Cardiac septum (tissue), 1 donor: ENCODE measurements at places on chromosomes 7 and 10. TPM values are rescaled to one million over a fixed set of nuclear protein-coding genes. Genes with fewer than 3 reads are reported as not detected.

GRCh38 chr7:30255064-30255769 lies 29.2 kb upstream of the ZNRF2 start:
- DNase-seq, result no peak

GRCh38 chr10:69425041-69425440 lies 8.3 kb upstream of the TACR2 start:
- DNase-seq, result no peak

DNA sequence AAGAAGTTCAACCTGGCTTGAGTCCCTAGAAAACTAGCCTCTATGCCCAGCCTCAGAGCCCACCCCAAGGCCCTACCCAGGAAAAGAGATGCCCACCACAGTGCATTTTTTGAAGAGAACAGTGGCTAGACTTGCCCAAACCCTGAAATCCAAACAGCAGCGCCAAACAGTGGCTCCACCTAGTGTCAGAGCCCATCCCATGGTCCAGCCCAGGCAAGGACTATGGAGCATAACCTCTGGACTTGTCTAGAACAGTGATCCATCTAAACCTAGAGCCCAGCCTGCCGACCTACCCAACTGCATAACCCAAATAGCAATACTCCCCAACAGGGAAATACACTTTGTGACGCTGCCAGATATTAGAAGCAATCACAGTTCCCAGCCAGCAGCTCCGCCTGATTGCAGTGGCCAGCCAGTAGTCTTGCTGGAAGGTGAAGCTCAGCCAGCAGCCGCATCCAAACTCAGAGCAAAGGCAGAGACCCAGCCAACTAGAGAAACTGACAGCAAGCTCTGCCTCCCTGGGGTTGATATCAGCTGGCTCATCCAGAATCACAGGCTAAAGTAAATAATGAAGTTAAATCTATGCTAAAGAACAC lies 44.5 kb downstream of the HBP1 start:
- no peak for DNase-seq

MEOX2 gene
- 6.9 TPM for total RNA-seq

DNA sequence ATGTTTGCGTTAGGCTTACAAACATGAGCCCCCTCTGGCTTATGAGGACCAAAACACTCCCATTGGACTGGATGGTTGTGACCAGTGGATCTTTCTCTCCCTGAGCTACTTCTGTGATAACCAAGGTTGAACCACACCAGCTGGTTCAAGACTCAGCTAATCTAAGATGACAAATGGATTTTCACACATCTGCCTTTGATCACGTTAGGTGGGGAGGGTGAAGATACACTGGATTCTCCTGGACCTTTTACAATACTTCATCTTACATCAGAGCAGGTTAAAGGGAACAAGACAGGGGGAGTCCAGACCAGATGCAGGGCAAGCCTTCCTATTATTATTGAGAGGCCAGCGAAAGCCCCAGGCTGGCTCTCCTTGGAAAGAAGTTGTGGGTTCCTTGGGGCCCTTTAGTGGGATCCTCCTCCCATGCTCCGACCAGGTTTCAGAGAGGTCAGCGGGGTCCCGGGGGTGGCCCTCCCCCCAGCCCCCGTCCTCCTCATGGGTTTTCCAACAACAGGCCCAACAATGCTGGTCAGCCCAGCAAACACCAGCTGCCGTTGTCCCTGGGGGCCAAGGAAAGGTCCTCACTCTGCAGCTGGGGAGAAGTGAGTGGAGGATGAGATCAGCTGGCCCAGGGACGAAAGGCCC lies 2.8 kb downstream of the GFRA1 start:
- no peak for DNase-seq

- DNase-seq, result no peak
These were observed 8.7 kb downstream of the GNB2 start for GRCh38 chr7:100682228-100682741.

TRPV6 gene
- not detected for total RNA-seq

DNA sequence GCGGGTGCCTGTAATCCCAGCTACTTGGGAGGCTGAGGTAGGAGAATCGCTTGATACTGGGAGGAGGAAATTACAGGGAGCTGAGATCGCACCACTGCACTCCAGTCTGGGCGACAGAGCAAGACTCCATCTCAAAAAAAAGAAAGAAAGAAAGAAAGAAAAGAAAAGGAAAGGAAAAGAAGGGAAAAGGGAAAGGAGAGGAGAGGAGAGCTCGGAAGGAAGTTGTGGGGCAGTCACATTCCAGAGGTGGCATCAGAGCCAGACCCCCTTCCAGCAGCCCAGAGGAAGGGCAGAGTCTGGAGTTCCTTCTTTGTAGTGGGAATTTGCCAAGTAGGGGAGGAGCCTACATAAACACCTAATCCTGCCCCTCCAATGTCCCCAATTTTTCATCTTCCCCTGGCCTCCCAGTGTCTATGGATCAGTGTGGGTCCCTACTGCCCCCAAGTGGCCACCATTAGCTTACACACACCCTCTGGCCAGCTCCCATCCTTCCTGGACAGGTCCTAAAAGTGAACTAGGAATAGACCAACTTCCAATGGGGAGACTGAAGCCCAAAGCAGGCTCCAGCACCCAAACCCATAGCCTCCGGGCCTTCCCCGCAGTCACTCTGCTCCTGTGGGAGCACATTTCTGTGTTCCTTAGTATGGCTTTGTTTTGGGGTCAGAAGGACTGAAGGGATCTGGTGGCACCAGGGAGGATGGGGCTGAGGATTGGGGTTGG lies 39.6 kb upstream of the HSPB1 start:
- no peak for DNase-seq

DNA sequence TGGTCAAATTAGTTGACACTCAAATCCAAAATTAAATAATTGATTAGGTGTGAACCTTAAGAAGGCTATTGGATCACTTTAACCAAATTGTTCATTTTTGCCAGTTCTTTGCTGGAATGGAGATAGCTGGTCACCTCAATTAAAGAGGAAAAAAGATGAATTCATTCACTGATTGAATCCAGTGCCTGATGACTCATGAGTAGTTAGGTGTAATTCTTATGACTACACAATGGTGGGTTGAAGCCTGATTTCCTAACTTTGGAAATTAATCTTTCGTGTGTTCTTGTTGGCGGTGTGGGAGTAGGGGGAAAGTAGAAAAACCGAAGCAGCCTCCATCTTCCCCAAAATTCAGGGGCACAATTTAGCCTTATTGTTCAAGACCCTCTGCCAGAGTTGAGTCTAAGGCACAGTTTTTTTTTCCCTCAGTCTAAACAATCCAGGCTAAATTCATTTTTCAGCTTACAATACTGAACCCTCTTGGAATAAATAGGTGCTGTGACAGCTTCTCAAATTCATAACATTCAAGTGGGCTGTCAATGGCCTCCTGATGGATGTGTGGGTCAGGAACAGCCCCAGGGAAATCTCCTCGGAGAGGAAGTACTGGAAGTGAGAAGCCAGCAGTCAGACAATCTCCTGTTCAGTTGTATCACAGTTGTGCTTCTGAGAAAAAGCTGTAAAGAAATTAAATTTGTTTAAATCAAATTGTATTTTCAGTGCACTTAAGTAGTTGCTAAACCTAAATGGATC lies 356.6 kb downstream of the BBS9 start:
- no peak for DNase-seq

DNA sequence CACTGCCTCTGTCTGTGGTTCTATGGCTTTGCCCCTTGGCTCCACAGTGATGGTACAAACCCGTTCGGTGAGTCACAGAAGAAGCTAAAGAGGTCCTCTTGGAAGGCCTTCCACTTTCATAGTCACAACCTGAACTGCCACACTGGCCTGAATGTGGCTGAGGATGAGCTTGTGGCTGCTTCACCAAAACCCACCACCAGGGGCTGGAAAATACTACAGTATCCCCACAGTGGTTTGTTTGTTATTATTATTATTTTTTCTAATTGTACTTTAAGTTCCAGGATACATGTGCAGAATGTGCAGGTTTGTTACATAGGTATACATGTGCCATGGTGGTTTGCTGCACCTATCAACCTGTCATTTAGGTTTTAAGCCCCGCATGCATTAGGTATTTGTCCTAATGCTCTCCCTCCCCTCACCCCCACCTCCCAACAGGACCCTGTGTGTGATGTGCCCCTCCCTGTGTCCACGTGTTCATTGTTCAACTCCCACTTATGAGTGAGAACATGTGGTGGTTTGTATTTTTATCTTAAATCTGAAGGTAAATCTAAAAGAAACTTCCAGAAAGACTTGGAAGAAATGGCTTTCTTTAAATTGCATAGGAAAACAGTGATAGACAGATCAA lies 160.8 kb upstream of the NPSR1 start:
- DNase-seq, result no peak
